Endothelial cell (in vitro differentiated cells): ENCODE measurements at places on chromosomes 13 and 19.
A peak's percentile ranks its signal among the peaks of the same experiment; 100 is the strongest.

- DNase-seq, result no peak
Observed at GRCh38 chr19:1274852-1275259, 474 bp upstream of the FAM174C start.

- no peak for DNase-seq
Observed at GRCh38 chr13:35833031-35833430, 298.2 kb downstream of the DCLK1 start.

- no peak for DNase-seq
Observed at GRCh38 chr19:39078436-39079200, 5.5 kb upstream of the ACP7 start.

GRCh38 chr19:39417463-39418181, 5.2 kb downstream of the PLEKHG2 start:
- no peak for DNase-seq

GRCh38 chr13:45109102-45109720, 11.1 kb upstream of the GTF2F2 start:
- no peak for DNase-seq

DNA sequence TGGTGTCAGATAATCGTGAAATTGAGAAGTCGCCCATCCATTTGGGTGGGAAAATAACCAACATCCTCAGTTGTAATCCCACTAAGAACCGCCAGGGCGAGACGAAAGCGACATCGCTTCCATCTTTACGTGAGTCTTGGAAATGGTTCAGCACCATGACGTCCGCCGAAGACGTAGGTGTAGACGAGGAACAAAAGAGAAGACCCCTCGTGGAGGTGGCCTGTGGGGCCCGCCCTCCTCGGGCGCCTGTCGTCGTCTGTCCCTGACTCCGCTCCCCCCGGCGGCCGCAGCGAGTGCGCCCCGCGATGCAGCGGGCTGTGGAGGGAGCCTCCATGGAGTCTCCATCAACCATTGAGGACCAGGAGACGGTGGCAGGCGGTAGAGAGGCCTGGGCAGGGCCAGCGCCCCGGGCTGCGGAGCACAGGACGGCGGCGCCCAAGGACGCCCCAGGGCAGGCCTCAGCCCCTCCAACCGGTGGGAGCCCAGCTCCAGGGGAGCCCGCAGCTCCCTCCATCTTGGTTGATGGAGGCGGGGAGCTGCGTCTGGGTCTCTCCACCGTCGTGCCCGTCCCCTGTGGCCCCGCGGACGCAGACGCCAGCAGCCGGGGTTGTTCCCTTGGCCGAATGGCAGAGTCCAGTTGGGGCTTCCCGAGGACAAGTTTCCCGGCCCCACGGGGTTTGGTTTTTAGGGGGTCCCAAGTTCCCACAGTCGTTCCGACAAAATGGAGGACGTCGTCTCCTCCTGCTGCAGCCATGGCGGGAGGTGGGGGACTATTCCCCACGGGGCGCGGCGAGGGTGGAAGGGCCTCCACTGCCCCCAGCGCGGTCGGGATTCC, 990 bp upstream of the ZMYM2 start:
- DNase-seq, result peak; percentile 75

- no peak for DNase-seq
Observed at GRCh38 chr13:24670174-24670573, 10.0 kb upstream of the ATP12A start.
